Mammary epithelial cell (primary cell): ENCODE measurements at places on chromosomes 3 and 15. TPM values are rescaled to one million over a fixed set of nuclear protein-coding genes. Genes with fewer than 3 reads are reported as not detected.

The SLC12A1 gene
- not detected for total RNA-seq

The TMIE gene
- not detected for total RNA-seq

GRCh38 chr15:56528136-56528535 lies 63.2 kb upstream of the MNS1 start:
- DNase-seq: no peak

The IL5RA gene
- not detected for total RNA-seq
